Activated naive CD4-positive, alpha-beta T cell treated with anti-CD3 and anti-CD28 coated beads, Interleukin-2, amount 10 ng/mL, durations not matched to agents 5 hours and 36 hours (primary cell): ENCODE measurements at places on chromosomes 16 and 17. TPM values are rescaled to one million over a fixed set of nuclear protein-coding genes. Genes with fewer than 3 reads are reported as not detected.

CLEC18B gene
- 0.60 TPM for total RNA-seq

ABI3 gene
- total RNA-seq, result 34.8 TPM

ZNF23 gene
- 5.7 TPM for total RNA-seq

ST6GALNAC1 gene
- total RNA-seq, result 5.5 TPM

LPO gene
- not detected for total RNA-seq

C1QTNF8 gene
- total RNA-seq, result not detected

DRC7 gene
- total RNA-seq, result not detected

DRG2 gene
- 46.6 TPM for total RNA-seq

ATXN7L3 gene
- 108 TPM for total RNA-seq

CD300LB gene
- total RNA-seq, result not detected

KRTAP4-3 gene
- not detected for total RNA-seq

KRT33B gene
- total RNA-seq, result not detected

C17orf78 gene
- not detected for total RNA-seq

NMT1 gene
- total RNA-seq, result 116 TPM

PRAC2 gene
- not detected for total RNA-seq
